ENCODE measurements at places on chromosomes 1 and 21.

- DNase-seq = no peak
Measured at GRCh38 chr1:234776876-234777855, 167.2 kb upstream of the IRF2BP2 start.

DNA sequence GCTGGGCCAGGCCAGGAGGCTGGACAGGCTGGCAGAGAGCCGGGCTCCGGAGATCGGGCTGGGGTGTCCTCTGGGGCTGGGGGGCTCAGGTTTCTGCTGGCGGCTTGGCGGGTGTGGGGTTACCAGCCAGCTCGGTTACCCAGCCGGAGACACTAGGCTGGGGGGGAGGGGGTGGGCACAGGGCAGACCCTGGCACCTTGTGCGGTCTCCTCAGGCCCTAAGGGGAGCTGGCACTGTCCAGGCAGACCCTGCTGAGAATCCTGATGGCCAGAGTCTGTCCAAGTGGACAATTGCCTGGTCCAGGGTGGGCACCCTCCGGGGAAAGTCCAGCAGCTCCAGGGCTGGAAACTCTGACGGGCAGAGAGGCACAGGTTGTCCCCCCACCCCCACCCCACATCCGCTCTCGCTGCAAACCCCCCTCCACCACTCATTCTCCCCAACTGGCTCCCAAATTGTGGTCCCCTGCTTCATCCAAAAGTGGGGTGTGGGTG, 6.7 kb downstream of the ZBTB7B start:
- DNase-seq = no peak

- DNase-seq = no peak
Measured at GRCh38 chr1:206833106-206833680, 32.2 kb upstream of the IL20 start.

- no peak for DNase-seq
Measured at GRCh38 chr1:1086911-1087341, 12.8 kb upstream of the RNF223 start.

- DNase-seq = no peak
Measured at GRCh38 chr1:111742938-111743549, 3.8 kb upstream of the INKA2 start.

- no peak for DNase-seq
Measured at GRCh38 chr21:25772686-25773085, 37.9 kb downstream of the GABPA start.

DNA sequence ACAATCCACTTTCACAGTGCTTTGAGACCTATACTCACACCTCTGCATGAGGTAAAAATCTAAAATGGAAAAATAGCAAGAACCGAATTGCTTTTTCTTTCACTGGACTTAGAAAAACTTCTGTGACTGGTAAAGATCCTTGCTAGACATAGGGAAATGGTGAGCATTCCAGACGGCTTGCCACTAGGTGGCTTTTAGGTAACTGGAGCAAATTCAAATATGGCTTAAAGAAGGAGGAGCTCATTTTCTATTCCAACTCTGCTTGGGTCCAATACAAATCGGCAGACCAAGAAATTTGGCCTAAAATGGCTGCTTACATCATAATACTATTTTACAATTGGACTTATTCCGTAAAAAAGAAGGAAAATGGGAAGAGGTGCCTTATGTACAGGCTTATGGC, 977.9 kb downstream of the ADGRL2 start:
- DNase-seq = no peak

DNA sequence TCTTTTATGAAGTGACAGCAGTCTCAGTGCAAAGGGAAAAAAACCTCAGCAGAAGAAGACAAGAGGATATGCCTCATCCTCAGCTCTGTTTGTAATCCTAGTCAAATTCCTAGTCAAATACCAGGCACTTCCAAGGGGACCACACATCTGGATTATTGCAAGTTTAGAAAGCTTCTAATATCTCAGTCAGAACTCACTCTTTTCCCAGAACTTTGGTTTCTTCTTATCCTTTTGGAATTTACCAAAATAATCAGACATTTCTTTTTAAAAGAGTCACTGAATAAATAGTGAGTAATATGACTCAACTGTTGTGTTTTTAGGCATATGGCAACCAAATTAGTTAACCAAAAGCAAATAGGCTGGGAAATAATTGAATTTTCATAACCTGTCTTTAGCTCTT, 47.8 kb downstream of the PRRX1 start:
- no peak for DNase-seq

DNA sequence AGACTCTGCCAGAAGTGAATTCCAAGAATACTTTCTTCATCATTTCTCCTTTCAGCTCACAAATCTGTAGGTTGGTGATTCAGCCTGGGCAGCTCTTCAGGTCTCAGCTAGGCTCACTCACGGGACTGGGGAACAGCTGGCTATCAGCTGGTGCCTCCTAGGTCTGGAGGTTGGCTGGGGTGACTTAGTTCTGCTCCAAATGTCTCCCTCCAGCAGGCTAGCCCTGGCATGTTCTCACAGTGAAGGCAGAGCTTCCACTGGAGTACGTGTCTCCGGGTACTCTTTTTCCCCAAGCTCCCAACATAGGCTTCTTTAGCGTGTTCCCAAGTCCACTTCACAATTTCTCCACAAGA, 12.5 kb upstream of the VAMP4 start:
- no peak for DNase-seq

DNA sequence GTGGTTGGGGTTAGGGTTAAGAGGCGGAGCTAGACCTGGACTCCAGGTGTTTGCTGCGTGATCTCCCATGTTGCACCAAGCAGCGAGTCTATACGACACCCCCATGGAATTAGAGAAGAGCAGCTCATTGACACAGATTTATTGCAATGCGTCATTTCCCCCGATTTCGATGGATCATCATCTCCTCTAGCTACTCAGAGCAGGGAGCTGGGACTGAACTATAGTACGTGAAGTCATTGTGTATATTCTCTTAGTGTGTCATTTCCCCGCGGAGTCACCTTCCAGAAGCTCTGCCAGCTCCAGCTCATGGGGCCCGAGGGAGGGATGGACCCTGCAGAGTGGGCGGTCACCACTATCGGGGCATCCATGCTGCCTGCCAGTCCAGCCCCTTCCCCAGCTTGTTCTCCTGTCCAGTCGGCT, 7.5 kb upstream of the C2CD2 start:
- DNase-seq = no peak

GRCh38 chr1:95388031-95388430, 154.0 kb downstream of the RWDD3 start:
- DNase-seq = peak; percentile 64

DNA sequence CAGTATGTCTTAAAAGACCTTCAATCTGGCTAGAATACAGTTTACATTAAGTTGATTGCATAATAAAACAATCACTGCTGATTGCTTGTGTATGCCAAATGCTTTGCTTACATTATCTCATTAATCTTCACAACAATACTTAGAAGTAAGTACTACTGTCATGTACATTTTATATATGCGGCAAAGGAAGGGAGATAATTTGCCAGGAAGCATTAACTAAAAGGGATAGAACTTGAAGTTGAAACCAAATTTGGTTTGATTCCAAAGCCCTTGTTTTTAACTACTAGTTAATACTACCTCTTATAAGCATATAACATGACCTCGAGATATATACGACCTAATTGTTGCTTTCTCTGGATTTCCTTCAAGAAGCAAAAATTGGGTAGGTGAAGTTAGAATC, 155.8 kb downstream of the NTMT2 start:
- DNase-seq = no peak

GRCh38 chr21:34887725-34888568, 161.2 kb downstream of the RUNX1 start:
- no peak for DNase-seq

DNA sequence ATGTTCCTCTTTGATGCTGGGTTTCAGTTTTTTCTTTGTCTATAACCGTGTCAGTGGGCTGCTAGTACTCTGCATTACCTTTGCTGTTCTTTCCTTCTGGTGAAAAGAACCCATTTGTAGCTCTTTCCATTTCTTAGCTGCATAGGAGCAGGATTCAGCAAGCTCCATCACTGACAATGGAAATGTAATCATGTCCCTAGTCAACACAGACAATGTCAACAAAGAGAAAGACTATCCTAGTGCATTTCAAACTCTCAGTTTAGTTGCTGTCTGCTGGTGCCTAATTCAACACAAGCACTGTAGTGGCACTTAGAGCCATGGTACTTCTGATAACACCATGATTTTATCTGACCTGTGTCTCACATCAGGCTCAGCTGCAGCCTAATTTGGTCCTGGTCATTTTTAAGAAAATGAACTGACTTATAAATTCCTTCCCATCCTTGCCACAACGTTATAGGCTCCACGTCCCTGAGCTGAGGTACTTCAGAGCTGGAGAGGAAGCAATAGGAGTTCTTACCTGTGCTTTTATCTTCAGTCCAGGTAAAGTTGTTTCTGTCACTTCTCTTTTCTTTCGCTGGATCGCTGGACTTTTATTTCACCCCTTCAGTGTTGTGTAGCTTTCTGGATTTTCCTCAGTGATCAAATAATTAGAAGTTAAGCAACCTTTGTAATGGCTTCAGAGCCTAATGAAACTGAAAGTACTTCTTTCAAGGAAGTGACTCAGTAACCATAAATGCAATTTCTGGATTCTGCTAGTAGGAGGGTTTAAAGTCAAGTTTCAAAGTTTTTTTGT, at the start of gene GBP3:
Gene GBP3, minus strand, starts transcription at position 700 of the 793 bp plus-strand sequence. CDS start 2,145 bp downstream, outside the sequence.
- DNase-seq = no peak

- no peak for DNase-seq
Measured at GRCh38 chr1:152519851-152520250, 5.6 kb downstream of the CRCT1 start.

DNA sequence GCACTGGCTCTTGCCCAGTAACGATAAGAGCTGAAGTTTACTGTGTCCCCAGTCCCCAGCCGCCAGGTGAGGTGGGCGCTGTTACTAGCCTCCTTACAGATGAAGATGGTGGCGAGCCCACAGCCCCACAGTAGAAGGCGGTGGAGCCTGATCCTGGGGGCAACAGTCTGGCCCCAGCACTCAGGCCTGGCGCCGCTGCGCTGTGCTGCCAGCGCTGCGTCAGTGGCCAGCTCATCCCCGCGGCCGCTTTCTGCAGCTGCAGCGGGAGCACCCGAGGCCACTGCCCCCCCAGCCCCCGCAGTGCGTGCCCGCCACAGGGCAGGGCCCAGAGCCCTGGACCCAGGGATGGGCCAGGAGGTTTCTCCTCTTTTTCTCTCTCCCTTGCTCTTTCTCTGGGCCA, 13.3 kb downstream of the H6PD start:
- no peak for DNase-seq

DNA sequence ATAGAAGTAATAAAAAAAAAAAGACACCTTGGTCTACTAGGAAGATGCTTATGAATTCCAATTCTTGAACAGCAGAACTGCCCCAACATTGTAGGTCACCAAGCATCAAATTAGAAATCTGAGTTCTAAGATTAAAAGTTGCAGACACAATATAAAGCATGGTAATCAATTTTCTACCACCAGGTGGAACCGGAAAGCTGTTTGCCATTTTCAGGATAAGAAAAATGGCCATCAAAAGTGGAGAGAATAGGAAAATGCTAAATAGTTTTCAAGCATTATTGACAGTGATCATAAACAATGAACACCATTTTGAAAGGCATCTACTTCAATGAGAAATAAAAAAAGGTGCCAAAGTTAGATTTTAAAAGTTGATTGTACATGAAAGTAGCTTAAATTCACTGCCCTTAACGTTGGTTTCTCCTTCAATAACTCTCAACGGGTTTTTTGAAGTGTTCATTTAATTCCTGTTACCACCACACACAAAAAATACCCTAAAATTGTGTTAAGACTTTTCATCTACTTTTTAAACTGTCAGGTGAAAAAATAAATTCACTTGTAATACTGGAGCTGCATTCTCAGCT, 252.9 kb downstream of the KCNT2 start:
- DNase-seq = peak; percentile 45

DNA sequence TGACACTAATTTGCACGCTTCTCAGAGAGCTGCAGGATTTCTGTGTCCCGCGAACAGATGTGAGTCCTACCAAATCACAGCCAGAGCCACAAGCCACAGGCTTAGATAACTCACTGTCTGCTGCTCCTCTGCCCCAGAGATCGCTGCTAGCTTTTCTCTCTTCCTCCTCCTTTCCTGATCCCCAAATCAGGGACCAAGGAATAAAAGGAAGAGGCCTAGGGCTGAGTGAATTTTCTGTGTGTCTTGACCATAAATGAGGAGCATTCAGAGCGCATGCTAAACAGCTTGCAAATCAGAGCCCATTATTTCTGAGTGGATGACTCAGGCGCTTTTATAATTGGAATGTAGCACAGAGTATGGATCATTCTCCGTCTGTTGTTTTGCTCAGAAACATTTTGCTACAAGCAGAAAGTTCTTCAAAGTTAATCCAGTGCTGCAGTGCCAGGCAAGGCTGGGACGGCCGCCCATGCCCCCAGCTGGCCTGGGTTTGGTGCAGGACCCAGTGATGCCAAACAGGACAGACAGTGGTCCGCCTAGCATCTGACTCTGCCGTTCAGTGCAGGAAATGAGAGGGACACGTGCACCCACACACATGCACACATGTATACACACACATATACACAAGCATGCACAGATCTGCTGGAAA, 38.2 kb downstream of the KCNAB2 start:
- no peak for DNase-seq

DNA sequence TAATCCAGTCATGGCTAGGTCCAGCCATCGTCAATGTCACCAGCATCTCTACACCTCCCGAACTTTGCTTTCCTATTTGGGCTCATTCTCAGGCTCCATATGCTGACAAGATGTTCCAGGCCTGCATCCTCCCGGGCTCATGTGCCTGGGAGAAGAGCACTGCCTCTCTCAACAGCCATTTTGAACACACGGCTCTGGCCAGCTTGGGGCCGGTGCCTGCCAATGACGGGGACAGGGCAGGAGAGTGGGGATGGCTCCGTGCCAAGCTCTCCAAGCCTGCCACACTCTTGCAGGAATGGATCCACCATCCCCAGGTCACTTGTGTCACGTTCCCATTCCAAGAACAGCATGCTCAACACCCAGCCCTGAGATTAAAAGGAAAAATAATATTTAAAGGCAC, 61.4 kb upstream of the PAX7 start:
- no peak for DNase-seq

DNA sequence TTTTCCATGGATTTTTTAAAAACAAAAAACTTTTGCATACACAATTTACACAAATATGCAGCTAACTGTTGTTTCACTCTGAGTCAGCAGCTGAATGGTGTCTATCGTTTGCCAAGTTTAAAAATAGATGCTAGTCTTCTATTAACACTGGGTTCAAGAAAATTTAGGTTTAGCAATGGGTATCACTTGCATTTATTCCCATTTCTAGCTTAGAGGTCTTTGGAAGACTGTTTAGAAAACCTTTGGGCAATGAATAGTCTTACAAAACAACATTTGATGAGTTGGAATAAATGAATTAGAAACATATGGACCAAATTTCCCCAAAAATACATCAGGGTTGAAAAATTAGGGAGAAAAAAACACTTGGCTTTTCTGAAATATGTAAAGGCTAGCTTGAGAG, 165.8 kb downstream of the LYPLAL1 start:
- no peak for DNase-seq

DNA sequence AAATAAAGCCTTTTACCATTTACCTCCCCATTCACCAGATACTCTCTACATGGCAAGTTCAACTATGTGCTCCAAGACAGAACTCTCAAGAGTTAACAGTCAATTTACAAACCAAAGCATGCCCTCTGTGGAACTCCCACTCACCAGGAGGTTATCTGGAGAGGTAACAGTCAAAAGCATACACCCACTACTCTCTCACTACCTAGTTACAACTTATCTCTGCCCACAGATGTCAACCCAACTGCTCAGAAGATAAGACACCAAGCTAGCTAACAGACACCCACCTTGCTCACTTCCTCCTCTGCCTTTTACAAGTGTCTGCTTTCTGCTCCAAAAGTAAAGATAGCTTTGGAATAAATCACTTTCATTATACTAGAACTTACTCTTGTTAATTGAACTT, 131.0 kb downstream of the TRIM33 start:
- DNase-seq = no peak
